Trophoblast cell (in vitro differentiated cells and primary cell): ENCODE measurements at places on chromosomes 12 and 14.

- DNase-seq = no peak
These were observed 276.5 kb upstream of the AMIGO2 start for GRCh38 chr12:47356129-47356700.

DNA sequence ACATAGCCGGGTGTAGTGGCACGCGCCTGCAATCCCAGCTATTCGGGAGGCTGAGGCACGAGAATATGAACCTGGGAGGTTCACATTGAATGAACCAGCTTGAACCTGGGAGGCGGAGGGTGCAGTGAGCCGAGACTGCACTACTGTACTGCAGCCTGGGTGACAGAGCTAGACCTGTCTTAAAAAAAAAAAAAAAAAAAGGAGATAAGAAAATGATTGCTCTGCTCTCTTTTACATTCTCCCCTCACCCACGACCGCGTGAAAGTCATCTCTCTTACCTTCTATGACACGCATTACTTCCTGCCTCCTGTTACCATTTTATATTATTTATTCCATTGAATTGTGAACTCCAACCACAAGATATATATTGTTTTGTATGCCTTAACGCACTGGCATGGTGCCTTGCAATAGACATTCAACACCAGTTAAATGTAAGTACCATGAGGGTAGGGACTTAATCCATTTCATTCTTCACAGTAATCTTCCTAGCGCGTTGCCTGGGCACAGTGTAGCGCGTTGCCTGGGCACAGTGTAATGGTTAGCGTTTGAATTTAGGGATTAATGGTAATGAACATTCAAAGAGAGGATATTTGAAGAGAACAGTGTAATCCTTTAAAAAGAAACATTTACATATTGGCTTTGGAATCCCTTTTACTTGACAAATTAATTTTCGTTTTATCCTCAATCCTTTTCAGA lies 2.7 kb downstream of the RAP1B start:
- DNase-seq = no peak

DNA sequence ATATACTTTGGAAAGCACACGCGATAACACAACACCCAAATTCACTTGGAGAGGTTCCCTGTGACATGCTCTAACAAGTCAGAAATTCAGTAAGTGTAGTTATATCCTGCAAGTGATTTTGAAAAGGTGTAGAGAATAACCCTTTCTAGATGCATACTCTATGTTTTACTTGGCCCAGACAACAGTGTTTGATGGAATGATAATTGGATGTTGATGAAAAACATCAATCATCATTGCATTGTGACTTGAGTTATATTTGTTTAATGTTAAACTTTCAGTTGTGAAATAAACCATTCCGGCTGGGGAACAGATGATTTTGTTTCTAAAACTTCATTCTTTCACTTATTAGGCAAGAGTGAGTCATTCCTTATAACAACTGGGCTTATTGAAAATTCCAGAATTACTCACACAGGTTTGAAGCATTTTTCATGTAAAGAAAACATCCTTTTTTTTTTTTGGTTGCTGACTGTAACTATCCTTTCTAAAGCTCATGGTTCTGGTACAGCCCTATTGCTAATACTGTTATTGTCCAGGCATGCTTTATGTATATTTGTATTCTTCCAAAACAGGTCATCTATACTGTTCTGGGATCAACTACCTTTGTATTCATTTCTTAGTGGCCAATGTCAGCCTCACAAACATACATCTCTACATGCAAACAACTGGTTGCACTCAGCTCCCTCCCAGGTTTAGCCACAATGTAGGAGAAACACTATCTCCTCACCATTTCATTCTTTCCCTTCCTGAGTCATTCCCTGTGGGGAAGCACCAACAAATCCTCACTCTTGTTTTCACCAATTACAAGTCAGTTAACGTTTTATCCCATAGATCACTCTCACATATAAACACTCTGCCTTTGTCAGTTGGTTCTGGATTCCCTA lies 121.2 kb upstream of the LRIG3 start:
- DNase-seq = no peak

DNA sequence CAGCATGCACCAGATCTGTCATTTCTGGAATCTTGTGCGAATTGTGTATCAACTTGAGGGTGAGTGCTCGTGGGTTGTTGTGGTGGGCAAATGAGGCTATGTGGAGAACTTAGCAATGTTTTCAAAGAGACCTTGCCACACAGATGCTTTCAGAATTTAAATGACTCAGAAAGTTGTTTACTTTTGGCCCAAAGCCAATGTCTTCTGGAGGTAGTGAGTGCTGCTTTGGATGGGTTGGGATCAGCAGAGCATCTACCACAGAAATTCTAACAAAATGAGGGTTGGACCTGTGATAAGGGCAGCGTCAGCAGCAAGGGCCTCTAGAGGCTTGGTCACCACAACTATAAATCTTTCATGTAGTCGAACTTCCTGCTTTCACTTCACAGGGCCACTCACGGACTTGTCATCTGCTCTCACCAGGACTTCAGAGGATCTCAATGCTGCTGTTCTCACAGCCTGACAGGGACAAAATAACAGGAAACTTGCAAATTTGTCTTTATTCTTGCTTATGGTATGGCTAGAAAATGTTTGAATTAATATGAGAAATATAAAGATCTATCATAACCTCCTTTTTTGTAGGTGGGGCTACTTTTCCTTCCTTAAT lies 111.4 kb downstream of the DACT1 start:
- DNase-seq = peak; percentile 35

DNA sequence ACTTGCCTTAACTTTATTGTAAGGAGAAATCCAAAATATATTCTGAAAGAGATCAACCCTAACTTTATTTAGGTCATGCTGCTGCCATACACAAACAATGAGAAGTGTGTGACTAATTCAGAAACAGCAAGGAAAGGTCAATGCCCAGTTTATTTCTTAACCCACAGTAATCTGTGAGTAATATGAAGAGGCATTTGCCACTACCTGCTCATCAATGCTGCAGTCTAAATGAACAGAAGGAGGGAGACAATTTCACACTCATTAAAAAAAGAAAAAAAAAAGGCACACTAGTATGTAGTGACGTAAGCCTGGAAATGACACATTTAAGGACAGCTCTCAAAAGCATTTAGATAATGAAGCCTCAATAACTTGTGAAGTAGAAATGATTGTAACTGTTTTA lies 90.5 kb upstream of the FOXN3 start:
- peak; percentile 74 for DNase-seq

DNA sequence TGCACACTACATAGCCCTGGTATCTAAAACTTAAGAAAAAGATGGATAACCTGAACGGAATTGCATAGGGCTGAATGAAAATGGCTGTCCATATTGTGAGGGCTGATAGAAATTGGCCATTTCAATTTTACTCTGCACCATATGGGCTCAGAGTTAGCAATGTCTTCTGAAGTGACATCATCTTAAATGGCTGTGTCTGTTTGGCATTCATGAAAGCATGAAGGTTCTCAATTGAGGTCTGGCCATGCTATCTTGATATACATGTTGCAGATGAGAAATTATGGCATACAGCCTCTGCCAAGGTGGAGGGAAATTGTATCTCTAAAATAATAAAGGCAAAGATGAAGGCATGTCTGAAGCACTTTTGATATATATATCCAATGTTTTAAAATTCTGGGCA lies 226.0 kb upstream of the PDE3A start:
- DNase-seq = no peak

GRCh38 chr12:58529897-58530741 lies 390.2 kb downstream of the LRIG3 start:
- DNase-seq = no peak

DNA sequence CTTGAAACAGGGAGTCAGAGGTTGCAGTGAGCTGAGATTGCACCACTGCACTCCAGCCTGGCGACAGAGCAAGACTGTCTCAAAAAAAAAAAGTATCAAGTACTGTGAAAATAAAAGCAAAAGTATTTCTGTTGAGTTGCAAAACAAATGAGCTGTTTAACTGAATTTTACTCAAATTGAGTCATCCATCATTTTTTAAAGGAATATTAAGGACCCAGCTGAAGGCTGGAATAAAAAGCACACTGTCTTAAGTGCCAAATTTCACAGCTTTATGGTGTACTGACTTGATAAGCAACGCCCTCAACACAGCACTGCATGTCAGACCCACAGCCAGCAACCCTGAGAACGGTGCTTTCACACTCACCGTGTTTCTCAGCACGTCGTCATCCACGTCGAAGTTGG lies 57.9 kb downstream of the AMN start:
- DNase-seq = no peak

DNA sequence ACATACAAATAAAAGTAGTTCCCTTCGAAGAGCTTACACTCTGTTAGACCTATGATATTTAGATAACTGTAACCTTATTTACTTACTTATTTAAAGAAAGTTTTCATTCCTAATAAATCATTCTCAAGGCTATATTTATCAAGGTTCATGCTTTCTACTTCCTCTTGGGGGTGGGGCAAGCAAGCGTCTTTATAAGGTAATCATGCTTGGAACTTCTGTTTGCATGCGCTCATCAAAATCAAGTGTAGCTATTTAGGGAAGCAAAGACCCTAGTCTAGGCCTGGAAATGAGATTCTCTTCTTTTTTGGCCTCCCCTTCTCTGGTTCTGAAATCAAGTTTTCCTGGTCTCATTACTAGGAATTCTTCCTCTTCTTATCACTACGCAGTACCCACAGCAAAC lies 766 bp downstream of the RERG start:
- DNase-seq = no peak

DNA sequence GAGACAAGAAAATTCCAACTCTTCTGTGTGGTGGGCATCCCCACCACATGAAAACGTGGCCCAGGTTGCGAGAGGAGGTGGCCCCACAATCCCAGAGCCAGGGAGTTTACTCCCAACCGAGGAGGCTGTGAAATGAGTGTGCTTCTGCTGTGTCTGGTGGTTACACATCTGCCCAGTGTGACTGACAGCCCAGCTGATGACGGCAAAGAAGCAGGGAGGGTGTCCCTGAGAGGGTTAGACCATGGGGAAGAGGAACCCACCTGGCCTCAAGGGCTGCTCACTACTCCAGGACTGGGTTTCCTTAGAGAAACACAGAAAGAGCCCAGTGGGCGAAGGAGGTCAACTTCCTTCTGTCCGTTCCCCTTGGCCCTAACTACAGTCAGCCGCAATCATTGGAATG lies 24.6 kb downstream of the ZFP36L1 start:
- no peak for DNase-seq

- no peak for DNase-seq
These were observed 269.6 kb downstream of the ADGRD1 start for GRCh38 chr12:131223171-131223761.

DNA sequence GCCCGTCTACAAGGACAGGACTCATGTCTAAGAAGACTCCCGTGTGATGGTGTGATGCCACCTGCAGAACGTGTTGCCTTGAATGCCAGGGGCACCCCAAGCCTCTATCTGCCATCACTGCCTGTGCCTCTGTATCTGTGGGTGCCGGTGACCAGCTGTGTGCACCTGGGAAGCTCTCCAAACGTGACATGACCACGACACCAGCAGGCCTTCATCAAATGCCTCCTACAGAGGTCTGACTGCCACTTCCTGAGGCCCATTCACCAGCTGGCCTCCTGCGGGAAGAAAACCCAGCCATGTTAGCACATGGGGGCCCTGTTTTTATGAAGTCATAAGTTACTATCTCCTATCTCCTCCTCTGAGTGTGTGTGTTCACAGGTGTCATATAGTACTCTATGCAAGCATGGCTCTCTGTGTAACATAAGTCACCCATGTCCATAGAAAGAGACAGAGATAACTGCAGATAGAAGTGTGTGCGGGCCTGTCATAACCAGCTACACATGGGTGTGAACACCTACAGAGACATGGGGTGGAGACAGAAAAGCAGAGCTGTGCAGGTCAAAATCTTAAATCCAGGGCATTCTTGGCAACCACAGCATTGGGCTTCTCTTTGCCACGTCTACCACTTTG lies 18.3 kb upstream of the SERPINA4 start:
- DNase-seq = peak; percentile 59

DNA sequence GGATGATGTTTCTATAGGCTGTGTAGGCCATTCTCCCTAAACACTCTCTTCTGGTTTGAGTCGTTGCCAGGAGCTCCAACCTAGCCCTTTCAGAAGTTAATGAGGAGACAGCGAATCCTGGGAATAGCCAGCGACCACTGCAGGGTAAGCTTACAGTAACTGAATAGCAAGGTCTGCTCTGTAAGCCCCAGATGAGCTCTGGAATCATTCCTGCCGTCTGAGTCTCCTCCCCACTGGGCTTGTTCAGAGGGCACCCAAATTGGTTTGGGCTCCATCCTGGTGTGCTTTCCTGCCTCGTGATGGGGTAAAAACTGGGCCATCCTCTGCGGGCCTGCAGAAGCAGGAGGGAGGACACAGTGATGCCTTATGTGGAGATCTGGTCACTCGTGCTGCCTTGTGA lies 43.3 kb upstream of the EMP1 start:
- no peak for DNase-seq

- DNase-seq = no peak
These were observed 4.5 kb downstream of the RPH3A start for GRCh38 chr12:112796067-112796466.

GRCh38 chr12:105670672-105671071 lies 340.2 kb downstream of the C12orf75 start:
- DNase-seq = no peak

- DNase-seq = peak; percentile 43
These were observed 44.2 kb downstream of the CCDC91 start for GRCh38 chr12:28234444-28234843.

- DNase-seq = no peak
These were observed 102.0 kb downstream of the DIP2B start for GRCh38 chr12:50606675-50607375.

GRCh38 chr12:92300777-92301176 lies 155.1 kb upstream of the BTG1 start:
- no peak for DNase-seq

DNA sequence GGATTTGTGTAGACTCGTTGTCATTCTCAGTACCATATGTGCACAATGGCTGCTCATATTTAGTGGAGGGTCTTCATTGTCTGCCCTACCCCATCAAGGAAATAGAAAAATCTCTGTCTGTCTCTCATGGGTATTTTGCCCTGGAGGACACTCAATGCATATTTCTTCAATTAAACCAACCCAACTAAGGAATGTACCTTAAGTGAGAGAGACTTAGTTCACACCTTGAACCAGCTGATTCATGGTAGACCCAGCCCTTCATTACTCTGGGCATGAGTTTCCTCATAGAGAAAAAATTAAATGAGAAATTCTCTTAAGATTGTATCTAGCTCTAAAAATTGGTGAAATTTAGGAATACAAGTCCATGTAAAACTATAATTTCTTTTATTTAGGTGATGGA lies 107.1 kb upstream of the PLEKHG7 start:
- no peak for DNase-seq

GRCh38 chr12:119936705-119937311 lies 52.2 kb upstream of the BICDL1 start:
- no peak for DNase-seq

- DNase-seq = no peak
These were observed 29.6 kb upstream of the NTN4 start for GRCh38 chr12:95820096-95820703.

DNA sequence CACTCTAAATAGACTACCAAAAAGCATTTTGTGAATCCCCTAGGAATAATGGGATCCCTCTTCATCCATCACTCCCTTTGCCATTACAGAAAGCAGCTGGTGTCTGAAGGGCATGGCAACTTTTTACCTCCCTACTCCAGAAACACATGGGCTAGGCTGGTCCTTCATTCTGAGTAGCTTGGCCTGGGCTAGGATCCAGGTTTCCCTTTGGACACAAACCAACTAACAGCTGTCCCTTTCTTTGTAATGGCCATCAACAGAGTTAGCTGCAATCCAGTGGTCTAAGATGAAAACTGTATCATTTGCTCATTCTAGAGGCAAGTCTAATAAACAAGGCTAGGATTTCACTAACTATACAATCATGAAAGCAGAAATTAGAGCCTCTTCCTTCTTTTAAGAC lies 7.4 kb downstream of the GRIN2B start:
- DNase-seq = no peak
